ENCODE measurements at places on chromosomes 12 and 14.

GRCh38 chr14:98966016-98966415 lies 306.0 kb downstream of the BCL11B start:
- peaks cover 3% of the 10 kb centered on the region for H3K36me3 ChIP-seq
- H3K4me1 ChIP-seq, result peaks cover 37% of the 10 kb centered on the region
- H3K4me3 ChIP-seq, result no peak overlapping the region

DNA sequence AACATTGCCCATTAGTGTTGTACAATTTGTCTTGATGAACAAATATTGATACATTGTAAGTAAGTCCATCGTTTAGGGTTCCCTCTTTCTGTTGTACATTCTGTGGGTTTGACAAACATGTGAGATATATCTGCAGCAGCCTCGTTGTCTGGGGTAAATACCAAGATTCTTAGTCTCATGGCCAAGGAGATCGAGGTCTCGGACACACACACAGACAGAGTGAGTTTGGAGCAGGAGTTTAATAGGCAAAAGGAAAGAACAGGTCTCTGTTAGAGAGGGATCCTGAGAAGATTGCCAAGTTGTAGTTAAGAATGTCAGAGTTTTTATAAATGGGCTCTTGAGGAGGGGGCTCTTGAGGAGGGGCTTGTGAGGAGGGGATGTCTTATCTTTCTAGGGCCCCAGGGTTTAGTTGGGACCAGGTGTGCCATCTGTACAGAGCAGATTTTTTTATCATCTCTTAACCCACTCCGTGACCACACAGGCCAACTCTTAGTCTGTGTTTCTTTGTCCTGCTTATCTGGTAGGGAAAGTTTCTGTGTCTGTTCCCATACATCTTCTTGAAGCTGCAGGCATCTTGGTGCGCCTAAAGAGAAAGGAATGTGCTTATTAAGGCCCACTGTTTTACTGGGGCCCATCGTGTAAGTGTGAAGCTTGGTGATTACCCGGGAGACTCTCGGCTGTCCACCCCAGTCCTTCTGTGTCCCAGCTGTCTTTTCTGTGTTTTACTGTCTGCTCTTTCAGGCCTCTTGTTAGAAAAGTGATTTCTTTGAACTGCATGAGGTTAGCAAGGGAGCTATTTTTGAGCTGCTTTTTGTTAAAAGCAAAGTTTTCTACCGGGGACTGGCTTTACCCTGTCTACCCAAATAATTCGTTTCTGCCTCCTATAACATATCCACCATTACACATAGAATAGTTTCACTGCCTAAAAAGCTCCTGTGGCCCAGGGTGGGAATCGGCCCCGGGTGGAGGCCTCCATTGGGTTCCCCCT lies 22.4 kb upstream of the CLEC2D start:
- DNase-seq, result no peak
- peak overlapping the region; percentile 92 for H3K4me3 ChIP-seq
- H3K27ac ChIP-seq, result peak overlapping the region; percentile 95
- peaks cover 42% of the 10 kb centered on the region for H3K4me1 ChIP-seq

- no peak overlapping the region for H3K27ac ChIP-seq
- H3K4me1 ChIP-seq, result no peaks in the 10 kb centered on the region
- peak; percentile 16 for DNase-seq
- H3K27me3 ChIP-seq, result no peaks in the 10 kb centered on the region
Observed at GRCh38 chr14:37985826-37986470, 221.8 kb upstream of the SSTR1 start.

- no peaks in the 10 kb centered on the region for H3K27me3 ChIP-seq
- H3K4me1 ChIP-seq, result no peaks in the 10 kb centered on the region
- no peak overlapping the region for H3K27ac ChIP-seq
- H3K4me3 ChIP-seq, result no peak overlapping the region
- H3K36me3 ChIP-seq, result no peaks in the 10 kb centered on the region
- DNase-seq, result no peak
Observed at GRCh38 chr12:26451763-26452162, 256.4 kb downstream of the SSPN start.

DNA sequence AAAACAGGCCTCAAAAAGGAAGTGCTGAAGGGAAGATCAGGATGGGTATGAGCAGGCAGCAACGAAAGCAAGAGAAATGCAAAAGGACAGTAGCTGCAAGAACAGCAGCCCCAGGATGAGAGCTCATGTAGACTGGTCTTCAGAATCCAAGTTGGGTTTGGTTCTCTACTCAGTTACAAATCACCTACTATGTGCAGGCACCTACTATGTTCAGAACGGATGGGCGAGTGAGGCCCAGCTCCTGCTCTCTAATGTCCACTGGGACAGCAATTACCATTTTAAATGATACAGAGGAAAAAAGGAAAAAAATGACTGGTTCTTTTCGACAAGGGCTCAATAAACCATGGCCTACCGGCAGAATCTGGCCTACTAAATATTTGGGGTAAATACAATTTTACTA lies 88.5 kb downstream of the RBM19 start:
- peaks cover 8% of the 10 kb centered on the region for H3K36me3 ChIP-seq
- no peak for DNase-seq
- H3K4me3 ChIP-seq, result no peak overlapping the region
- no peak overlapping the region for H3K27ac ChIP-seq
- H3K4me1 ChIP-seq, result peaks cover 2% of the 10 kb centered on the region
- H3K27me3 ChIP-seq, result no peaks in the 10 kb centered on the region

DNA sequence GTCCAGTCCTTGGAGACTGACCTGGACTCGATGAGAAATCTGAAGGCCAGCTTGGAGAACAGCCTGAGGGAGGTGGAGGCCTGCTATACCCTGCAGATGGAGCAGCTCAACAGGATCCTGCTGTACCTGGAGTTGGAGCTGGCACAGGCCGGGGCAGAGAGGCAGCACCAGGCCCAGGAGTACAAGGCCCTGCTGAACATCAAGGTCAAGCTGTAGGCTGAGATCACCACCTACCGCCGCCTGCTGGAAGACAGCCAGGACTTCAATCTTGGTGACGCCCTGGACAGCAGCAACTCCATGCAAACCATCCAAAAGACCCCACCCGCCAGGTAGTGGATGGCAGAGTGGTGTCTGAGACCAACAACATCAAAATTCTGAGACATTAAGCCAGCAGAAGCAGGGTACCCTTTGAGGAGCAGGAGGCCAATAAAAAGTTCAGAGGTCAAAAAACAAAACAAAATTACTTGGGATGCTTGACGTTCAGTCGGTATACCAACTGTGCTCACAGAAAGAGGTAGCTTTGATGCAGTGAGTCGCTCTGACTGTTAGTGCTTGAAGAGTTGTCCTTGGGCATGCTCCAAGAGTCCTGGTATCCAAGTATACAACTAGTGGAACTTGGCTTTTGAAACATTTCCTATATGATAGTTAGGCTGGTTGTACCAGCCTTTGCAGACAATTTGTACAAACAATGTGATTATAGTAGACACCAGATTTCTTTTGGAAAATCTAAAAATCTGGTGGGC lies 4.8 kb downstream of the MED6 start:
- peaks cover 63% of the 10 kb centered on the region for H3K36me3 ChIP-seq
- peaks cover 31% of the 10 kb centered on the region for H3K4me1 ChIP-seq
- no peak overlapping the region for H3K27ac ChIP-seq
- H3K27me3 ChIP-seq, result no peaks in the 10 kb centered on the region

DNA sequence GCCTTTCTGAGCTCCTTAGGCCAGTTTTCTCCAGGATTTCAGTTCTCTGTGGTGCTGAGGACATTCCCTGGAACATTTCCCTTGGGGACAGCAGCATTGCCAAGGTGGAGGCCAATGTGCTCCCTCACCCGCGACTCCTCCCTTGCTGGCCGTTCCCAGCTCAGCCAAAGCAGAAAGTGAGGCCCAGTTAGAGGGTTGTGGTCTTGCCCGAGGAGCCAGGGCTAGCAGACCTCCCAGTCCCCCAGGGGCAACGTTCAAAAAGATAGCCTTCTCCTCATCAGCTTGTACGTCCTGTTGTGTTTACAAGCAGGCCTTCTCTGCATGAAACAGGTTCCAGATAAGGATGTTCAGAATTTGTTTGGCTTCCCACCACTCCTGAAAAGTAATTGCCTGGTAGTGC lies 78.4 kb downstream of the SSPN start:
- no peak overlapping the region for H3K27ac ChIP-seq
- H3K4me1 ChIP-seq, result no peaks in the 10 kb centered on the region
- H3K36me3 ChIP-seq, result peaks cover 3% of the 10 kb centered on the region
- peaks cover 14% of the 10 kb centered on the region for H3K27me3 ChIP-seq
- DNase-seq, result no peak
- H3K4me3 ChIP-seq, result no peak overlapping the region

- H3K36me3 ChIP-seq, result no peaks in the 10 kb centered on the region
- H3K4me1 ChIP-seq, result no peaks in the 10 kb centered on the region
- H3K27ac ChIP-seq, result no peak overlapping the region
- DNase-seq, result no peak
Observed at GRCh38 chr14:82190742-82191141, 657.1 kb upstream of the SEL1L start.

DNA sequence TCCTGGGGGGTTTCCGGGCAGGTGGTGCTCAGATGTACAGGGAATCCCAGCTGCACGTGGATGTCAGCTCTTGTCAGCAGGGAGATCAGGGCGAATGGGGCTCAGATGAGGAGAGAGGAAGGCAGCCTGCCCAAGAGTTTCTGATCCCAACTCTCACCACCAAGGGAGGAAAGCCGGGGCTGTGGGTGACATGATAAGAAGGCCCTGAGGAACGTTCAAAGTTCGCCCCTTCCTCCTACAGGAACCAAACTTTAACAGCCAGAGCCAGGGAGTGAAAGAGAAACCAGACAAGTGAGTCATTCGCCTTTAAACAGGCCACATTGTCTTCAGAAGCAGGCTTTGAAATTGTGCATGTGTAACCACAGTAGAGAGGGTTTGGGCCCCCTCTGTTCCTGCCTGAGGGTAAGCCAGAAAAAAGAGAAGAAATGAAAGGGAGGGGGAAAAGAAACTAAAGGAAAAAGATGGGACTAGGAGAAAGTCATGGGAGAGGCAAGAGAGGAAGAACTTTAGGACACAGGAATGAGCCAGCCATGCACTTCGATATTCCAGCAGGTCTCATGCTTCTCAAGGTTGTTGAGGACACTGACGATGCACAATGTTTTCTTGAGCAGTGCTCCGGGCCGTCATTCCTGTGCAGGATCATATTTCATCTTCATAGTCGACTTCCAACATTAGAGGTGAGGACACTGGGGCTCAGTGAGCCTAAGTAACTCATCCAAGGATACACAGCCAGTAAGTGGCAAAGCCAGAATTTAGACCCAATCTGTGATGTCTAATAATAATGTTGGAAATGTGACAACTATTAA lies 691.4 kb upstream of the TBX3 start:
- no peaks in the 10 kb centered on the region for H3K4me1 ChIP-seq
- no peak for DNase-seq
- H3K27me3 ChIP-seq, result no peaks in the 10 kb centered on the region
- no peaks in the 10 kb centered on the region for H3K36me3 ChIP-seq
- no peak overlapping the region for H3K4me3 ChIP-seq

DNA sequence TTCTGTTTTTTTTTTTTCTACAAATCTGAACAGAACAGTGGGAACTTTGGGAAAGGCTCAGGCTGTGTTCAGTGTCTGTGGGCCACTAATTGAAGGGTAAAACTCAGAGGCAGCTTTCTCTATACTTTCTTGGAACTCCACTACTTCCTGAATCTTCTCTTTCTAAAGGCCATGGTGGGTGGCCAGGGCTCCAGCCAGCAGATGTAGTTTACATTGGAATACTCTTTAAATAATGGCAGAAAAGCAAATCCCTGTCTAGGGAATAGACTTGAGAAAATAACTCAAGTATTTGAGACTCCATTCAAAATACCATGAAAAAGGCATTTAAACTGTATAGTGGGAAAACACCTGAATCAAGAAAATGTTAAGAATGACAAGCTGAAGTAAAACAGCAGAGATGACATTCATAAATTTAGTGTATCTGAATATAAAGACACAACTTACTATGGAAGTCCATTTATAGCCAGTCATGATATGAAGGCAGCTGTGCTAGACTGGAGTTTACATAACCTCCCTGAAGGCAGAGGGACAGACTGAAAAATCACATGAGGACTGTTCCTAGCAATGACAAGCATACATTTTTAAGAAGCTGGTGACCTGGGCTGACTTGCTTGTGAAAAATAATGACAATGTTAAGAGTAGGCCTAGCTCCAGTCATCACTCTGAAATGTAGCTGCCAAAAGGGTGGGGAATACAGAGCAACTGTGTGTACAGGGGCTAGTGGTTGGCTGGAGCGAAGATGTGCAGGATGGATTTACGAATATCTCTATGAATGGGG lies 168.6 kb downstream of the STXBP6 start:
- no peak overlapping the region for H3K27ac ChIP-seq
- H3K36me3 ChIP-seq, result no peaks in the 10 kb centered on the region
- H3K4me1 ChIP-seq, result no peaks in the 10 kb centered on the region
- peaks cover 34% of the 10 kb centered on the region for H3K27me3 ChIP-seq
- no peak overlapping the region for H3K4me3 ChIP-seq
- no peak for DNase-seq

DNA sequence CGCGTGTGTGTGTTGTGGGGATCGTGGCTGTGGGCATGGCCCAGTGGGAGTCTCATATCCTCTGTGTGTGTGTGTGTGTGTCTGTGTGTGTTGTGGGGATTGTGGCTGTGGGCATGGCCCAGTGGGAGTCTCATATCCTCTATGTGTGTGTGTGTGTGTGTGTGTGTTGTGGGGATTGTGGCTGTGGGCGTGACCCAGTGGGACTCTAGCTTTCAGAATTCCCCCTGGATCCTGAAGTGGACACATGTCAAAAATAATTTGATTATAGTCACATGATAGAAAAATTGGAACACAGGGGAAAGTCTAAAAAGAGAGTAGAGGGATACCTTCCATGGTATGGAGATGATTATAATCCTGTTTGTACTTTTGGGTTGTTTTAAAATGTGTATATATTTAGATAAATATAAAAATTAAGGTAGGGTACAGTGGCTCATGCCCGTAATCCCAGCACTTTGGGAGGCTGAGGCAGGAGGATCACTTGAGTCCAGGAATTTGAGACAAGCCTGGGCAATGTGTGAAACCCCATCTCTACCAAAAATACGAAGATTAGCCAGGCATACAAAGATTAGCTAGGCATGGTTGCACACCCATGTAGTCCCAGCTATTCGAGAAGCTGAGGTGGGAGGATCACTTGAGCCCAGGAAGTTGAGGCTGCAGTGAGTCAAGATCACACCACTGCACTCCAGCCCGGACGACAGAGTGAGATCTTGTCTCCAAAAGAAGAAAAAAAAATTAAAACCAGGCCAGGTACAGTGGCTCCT lies 11.0 kb downstream of the PAPLN start:
- peaks cover 23% of the 10 kb centered on the region for H3K4me1 ChIP-seq
- DNase-seq, result no peak
- H3K27me3 ChIP-seq, result no peaks in the 10 kb centered on the region
- no peak overlapping the region for H3K4me3 ChIP-seq
- peaks cover 4% of the 10 kb centered on the region for H3K36me3 ChIP-seq

DNA sequence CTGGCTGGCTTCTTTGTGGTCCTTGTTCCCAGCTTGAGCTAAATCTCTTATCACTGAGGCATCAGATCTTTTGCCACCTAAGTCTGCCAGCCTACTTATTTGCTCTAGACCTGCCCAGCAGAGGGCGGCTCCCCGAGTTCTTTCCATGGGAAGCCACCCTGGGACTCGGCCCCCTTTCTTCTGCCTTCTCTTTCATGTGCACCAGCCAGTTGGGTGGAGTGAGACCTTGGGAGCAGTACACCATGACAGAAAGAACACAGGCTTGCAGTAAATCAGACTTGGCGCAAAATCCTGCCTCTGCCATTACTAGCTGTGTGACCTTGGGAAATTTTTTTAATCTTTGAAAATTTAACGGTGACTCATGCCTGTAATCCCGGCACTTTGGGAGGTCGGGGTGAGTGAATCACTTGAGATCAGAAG lies 7.4 kb downstream of the SMAGP start:
- no peak for DNase-seq
- H3K4me1 ChIP-seq, result peaks cover 14% of the 10 kb centered on the region
- H3K4me3 ChIP-seq, result no peak overlapping the region
- H3K36me3 ChIP-seq, result no peaks in the 10 kb centered on the region
